ENCODE measurements at places on chromosomes 6 and 20. TPM values are rescaled to one million over a fixed set of nuclear protein-coding genes. Genes with fewer than 3 reads are reported as not detected.

- no peaks in the 10 kb centered on the region for H3K36me3 ChIP-seq
- H3K4me1 ChIP-seq, result no peaks in the 10 kb centered on the region
- DNase-seq, result no peak
- H3K27me3 ChIP-seq, result peaks cover 19% of the 10 kb centered on the region
These were observed 249.3 kb upstream of the MAN1A1 start for GRCh38 chr6:119598883-119599282.

DNA sequence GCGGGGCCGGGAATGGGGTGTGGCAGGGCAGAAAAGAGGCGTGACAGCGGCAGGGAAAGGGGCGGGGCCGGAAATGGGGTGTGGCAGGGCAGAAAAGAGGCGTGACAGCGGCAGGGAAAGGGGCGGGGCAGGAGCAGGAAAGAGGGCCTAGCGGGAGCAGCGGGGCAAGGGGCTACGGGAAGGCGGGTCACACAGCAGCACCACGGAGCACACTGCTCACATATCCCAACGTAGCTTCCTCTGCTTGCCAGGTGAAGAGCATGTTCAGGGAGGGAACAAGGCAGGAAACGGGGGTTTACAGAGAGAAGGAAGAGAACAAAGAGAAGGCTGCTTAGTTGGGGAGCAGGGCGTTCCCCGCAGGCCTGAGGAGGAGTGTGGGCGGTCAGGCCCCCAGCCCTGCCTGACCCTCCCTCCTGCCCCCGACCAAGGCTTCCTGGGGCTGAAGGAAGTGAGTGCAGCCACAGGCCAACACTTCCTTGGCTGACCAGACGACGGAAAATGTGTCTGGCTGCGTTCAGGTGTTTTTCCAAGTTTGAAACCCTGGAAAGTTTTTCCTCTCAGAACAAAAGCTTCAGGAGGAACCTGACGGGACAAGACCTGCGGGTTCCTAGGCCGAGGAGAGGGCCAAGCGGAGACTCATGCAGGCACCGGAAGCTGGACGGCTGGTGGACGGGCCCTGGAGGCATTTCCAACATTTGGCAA lies 13.8 kb downstream of the UCKL1 start:
- no peaks in the 10 kb centered on the region for H3K27me3 ChIP-seq
- H3K4me1 ChIP-seq, result no peaks in the 10 kb centered on the region
- peaks cover 94% of the 10 kb centered on the region for H3K36me3 ChIP-seq
- H3K27ac ChIP-seq, result no peak overlapping the region
- peak; percentile 39 for DNase-seq
- no peak overlapping the region for H3K4me3 ChIP-seq

GRCh38 chr6:26502626-26503025 lies 2.5 kb downstream of the BTN1A1 start:
- peaks cover 59% of the 10 kb centered on the region for H3K27me3 ChIP-seq
- H3K4me1 ChIP-seq, result peaks cover 10% of the 10 kb centered on the region
- peaks cover 5% of the 10 kb centered on the region for H3K36me3 ChIP-seq
- H3K27ac ChIP-seq, result no peak overlapping the region
- no peak for DNase-seq

DNA sequence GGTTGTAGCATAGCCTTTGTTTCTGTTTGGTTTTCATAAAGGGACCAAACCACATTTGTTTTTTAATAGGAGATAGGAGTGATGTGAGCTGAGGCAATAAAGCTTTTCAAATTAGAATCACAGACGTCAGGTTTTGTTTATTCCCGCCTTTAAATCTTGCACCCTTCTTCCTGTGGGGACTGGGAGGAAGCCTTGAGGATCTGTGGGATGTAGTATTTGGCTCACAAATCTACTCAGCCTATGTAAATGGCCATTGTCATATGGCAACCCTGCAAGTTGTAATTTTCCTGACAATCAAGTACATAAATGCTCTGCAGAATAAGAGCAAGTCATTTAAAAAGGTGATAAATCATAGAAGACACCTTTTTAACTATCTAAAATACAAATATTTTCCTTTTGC lies 110.4 kb downstream of the ADGRG6 start:
- no peak overlapping the region for H3K27ac ChIP-seq
- peaks cover 10% of the 10 kb centered on the region for H3K4me1 ChIP-seq
- H3K4me3 ChIP-seq, result no peak overlapping the region
- peaks cover 26% of the 10 kb centered on the region for H3K36me3 ChIP-seq
- no peak for DNase-seq

Gene CRIP3
- total RNA-seq, result 5.4 TPM

DNA sequence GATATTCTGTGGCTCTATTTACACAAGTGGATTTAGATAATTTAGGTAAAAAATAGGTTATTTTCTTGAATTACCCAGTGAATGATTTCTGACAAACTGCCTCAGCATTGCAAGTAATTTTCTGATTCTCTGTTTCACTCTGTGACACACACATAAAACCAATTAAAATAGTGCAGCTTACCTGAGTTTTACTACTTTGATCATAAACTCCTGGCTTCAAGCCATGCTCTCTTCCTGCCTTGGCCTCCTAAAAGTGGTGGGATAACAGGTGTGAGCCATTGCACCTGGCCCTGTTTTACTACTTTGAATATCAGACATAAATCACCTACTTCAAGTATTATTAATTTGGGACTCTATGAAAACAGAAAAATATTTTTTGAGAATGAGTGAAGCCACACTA lies 462.9 kb downstream of the ADGRB3 start:
- H3K27ac ChIP-seq, result no peak overlapping the region
- no peak overlapping the region for H3K4me3 ChIP-seq
- H3K27me3 ChIP-seq, result no peaks in the 10 kb centered on the region
- no peaks in the 10 kb centered on the region for H3K36me3 ChIP-seq
- DNase-seq, result no peak
- H3K4me1 ChIP-seq, result peaks cover 20% of the 10 kb centered on the region

- H3K27me3 ChIP-seq, result no peaks in the 10 kb centered on the region
- no peak for DNase-seq
- peak overlapping the region; percentile 23 for H3K4me3 ChIP-seq
- H3K4me1 ChIP-seq, result peaks cover 27% of the 10 kb centered on the region
- no peaks in the 10 kb centered on the region for H3K36me3 ChIP-seq
These were observed 421.1 kb downstream of the BCKDHB start for GRCh38 chr6:80527552-80528052.

Gene RPS18
- total RNA-seq, result 2,667 TPM

GRCh38 chr6:169723200-169723909 lies 945 bp downstream of the PHF10 start:
- peak overlapping the region; percentile 95 for H3K27ac ChIP-seq
- peaks cover 37% of the 10 kb centered on the region for H3K4me1 ChIP-seq
- peaks cover 36% of the 10 kb centered on the region for H3K36me3 ChIP-seq
- peak; percentile 63 for DNase-seq
- H3K27me3 ChIP-seq, result no peaks in the 10 kb centered on the region

DNA sequence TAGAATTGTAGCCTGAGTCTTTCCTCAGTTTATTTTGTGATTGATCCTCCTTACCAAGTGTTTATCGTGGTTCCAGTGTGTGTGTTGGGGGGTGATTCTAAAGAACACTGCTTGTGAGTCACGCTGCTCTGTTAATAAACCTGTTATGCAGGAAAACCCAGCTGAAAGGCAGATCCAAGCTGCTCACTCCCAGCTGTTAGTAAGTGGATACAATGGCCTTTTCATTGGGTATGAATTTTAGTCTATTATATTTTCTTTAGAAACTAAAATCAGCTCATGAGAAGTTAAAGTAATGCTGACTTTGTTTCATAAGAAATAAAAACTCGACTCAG lies 12.2 kb upstream of the DSTN start:
- peak overlapping the region; percentile 80 for H3K27ac ChIP-seq
- peak overlapping the region; percentile 58 for H3K4me3 ChIP-seq
- peaks cover 9% of the 10 kb centered on the region for H3K4me1 ChIP-seq
- H3K27me3 ChIP-seq, result no peaks in the 10 kb centered on the region
- DNase-seq, result peak; percentile 32

DNA sequence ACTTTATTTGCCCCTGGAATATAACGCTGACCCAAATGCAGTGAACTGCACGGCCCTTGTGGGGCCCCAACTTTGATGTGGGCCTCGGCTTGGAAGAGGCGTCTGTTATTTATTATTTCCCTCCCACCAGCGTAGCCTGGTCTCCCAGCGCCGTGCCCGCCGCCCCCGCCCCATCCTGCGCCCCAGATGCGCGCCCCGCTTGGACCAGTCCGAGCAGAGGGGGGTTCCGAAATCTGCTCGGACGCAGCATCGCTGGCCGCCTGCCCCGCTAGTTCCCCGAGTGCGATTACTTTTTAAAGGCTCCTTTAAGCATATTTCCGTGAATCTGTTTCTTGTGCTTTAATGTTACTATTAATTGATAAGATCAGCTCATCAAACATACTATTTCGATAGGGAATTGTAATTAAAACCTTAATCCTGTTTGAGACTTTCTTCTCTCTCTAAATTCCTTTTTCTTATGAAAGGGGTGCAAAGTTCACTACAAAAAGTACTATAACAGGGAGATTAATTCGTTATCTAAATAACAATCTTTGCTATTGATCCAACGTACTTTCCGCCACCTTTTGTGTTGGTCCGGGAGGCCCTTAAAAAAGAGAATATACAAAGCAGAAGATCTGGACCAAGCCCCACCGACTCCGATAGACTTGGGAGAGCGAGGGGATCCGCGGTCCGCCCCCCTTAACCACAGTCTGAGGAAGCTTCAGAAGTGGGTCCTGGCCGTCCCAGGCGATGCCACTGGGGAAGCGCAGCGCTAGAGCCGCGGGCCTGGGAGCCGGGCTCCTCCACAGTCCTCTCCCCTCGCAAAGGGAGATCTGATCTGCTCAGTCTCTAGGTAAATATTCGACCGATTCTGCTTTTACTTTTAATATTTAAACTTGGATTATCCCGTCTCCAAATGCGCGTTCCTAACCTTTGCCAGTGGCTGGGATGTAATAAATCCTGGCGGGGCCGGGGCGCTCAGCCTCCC lies 10.2 kb downstream of the POU3F2 start:
- DNase-seq, result no peak
- peak overlapping the region; percentile 68 for H3K4me3 ChIP-seq
- H3K27me3 ChIP-seq, result peaks cover 67% of the 10 kb centered on the region
- peaks cover 8% of the 10 kb centered on the region for H3K4me1 ChIP-seq
- no peak overlapping the region for H3K27ac ChIP-seq
- H3K36me3 ChIP-seq, result peaks cover 11% of the 10 kb centered on the region

GRCh38 chr6:125918681-125919566 lies 37.6 kb upstream of the HINT3 start:
- peaks cover 39% of the 10 kb centered on the region for H3K4me1 ChIP-seq
- H3K27ac ChIP-seq, result peak overlapping the region; percentile 95
- H3K36me3 ChIP-seq, result peaks cover 64% of the 10 kb centered on the region
- no peaks in the 10 kb centered on the region for H3K27me3 ChIP-seq
- peak overlapping the region; percentile 86 for H3K4me3 ChIP-seq

- no peaks in the 10 kb centered on the region for H3K27me3 ChIP-seq
- H3K4me3 ChIP-seq, result no peak overlapping the region
These were observed 33.7 kb downstream of the PYGB start for GRCh38 chr20:25281541-25281991.

DNA sequence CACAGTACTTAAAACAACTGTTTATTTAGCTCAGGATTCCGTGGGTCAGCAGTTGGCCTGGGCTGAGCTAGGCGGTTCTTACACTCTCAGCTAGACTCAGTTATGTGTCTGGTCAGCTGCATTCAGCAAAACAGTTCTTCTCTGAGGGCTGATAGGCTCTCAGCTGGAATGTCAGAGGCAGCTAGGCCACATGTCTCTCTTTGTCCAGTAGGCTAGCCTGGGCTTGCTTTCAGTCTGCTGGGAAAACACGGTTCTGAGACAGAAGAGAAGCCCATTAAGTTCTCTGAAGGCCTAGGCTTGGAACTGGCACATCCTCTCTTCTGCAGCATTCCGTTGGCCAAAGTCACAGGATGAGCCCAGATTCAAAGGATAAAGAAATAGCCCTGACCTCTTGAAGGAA lies 65.6 kb downstream of the TULP4 start:
- H3K4me1 ChIP-seq, result no peaks in the 10 kb centered on the region
- H3K27ac ChIP-seq, result no peak overlapping the region

Gene PPP1R3D
- 17.9 TPM for total RNA-seq

Gene MRPS10
- total RNA-seq, result 50.0 TPM

- H3K4me1 ChIP-seq, result peaks cover 12% of the 10 kb centered on the region
- peaks cover 34% of the 10 kb centered on the region for H3K27me3 ChIP-seq
- H3K27ac ChIP-seq, result no peak overlapping the region
These were observed 193.3 kb downstream of the TSHZ2 start for GRCh38 chr20:53165452-53165851.

- peak overlapping the region; percentile 96 for H3K27ac ChIP-seq
- peaks cover 12% of the 10 kb centered on the region for H3K36me3 ChIP-seq
- DNase-seq, result no peak
- no peaks in the 10 kb centered on the region for H3K27me3 ChIP-seq
These were observed 13.8 kb upstream of the TFB1M start for GRCh38 chr6:155328074-155328538.

Gene BPIFB6
- total RNA-seq, result not detected

DNA sequence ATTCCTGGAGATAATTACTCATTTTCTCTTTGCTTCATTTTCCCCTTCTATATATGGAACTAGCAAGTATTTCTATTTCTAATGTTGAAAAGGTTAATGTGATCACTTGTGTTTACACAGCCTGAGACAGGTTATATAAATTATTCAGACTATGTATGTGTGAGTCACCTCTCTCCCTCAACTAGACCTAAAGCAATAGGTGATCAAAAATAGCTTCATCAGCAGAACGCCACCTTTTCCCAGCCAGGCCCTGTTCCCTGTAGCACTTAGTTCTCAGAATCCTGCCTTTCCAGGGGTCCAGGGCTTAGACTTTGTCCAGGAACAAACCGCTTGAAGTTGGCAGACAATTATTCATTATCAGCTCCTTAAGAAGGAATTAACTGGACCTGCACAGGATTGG lies 125.3 kb upstream of the EXOC2 start:
- H3K27me3 ChIP-seq, result no peaks in the 10 kb centered on the region
- DNase-seq, result no peak
- H3K27ac ChIP-seq, result no peak overlapping the region
- H3K4me1 ChIP-seq, result peaks cover 9% of the 10 kb centered on the region
- H3K4me3 ChIP-seq, result no peak overlapping the region
- no peaks in the 10 kb centered on the region for H3K36me3 ChIP-seq

DNA sequence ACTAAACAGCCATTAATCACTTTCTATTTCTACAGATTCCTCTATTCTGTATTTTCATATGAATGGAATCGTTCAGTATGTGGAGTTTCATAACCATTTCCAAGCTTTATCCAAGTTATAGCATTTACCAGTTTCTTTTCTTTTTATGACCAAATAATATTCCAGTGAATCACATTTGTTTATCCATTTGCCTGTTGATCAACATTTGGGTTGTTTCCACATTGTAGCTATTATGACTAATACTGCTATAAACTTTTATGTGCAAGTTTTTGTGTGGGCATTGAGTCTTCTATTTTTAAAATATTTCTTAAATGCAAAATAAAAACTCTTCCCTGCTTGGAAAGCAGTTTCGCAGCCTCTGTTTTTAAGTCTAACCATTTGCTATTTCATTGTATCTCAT lies 336.4 kb upstream of the OPRM1 start:
- H3K4me3 ChIP-seq, result no peak overlapping the region
- no peak overlapping the region for H3K27ac ChIP-seq
- no peaks in the 10 kb centered on the region for H3K27me3 ChIP-seq
- no peaks in the 10 kb centered on the region for H3K36me3 ChIP-seq
- DNase-seq, result no peak

- no peak for DNase-seq
- H3K27ac ChIP-seq, result no peak overlapping the region
- peaks cover 34% of the 10 kb centered on the region for H3K27me3 ChIP-seq
- H3K36me3 ChIP-seq, result no peaks in the 10 kb centered on the region
- no peak overlapping the region for H3K4me3 ChIP-seq
- H3K4me1 ChIP-seq, result no peaks in the 10 kb centered on the region
These were observed 105.0 kb downstream of the OLIG3 start for GRCh38 chr6:137389150-137389704.

Measured in Calu3 (cell line).